Endothelial cell of umbilical vein (primary cell): ENCODE measurements at places on chromosomes 5 and 9. TPM values are rescaled to one million over a fixed set of nuclear protein-coding genes. Genes with fewer than 3 reads are reported as not detected.
A peak's percentile ranks its signal among the peaks of the same experiment; 100 is the strongest.

GRCh38 chr9:12934545-12935272 lies 159.9 kb downstream of the LURAP1L start:
- no peak for DNase-seq

GRCh38 chr9:117170567-117170966 lies 244.3 kb downstream of the ASTN2 start:
- no peak for DNase-seq

- DNase-seq: no peak
Observed at GRCh38 chr5:172713809-172714490, 57.0 kb downstream of the DUSP1 start.

DNA sequence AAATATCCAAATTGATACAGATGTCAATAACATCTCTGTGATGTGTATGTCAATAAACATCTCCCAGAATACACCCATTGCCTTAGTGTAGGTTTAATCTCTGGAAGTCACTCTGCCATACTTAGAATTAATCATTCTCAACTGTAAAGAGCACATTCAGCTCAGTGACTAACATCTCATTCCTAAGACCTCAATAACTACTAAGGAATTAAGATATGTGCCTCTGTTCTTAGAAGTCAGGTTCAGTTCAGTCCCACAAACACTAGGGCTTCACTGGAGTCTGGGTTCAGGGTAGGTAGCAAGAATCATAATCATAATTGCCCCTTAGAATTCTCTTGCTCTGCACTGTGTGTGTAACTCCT lies 31.7 kb downstream of the UGCG start:
- no peak for DNase-seq

DNA sequence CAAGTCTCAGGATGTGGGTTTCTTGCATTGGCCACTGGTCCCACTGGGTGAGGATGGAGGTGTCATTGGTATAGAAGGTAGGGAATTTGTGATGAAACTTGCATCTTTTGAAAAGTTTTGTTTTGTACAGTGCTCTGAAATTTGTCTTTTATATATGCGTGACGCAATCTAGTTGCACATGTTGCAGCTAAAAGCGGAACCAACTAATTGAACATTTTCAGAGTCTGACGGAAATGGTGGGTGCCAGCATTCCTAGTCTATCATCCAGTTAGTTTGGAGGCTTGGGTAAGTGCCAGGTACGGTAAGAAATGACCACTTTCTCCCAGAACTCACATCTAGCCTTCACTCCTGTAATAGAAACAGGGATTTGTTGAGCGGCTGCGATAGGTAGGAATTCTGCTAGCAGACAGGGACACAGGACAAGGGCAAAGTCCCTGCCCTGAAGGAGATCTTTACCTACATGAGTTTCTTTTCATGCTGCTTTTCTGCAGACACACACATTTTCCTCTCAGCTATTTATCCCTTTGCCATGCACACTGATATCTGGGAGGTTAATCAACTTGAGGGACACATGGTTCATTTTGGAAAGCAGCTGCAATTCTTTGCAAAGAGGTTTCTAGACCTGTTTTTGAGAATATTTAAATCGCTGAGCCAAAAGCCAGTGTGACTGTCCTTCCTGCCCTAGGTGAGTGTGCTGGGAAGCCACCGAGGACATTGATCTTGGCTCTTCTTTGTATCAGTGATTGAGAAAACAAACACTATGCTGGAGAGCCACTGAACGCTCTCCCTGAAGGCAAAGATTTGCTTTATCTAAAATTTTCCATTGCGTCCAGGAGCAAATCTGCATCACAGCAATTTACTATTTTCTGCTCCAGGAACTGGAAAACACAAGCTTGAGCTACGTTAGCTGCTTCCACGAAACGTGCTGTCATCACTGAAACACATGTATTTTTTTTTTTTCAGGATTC lies 89.7 kb downstream of the DAP start:
- no peak for DNase-seq

DNA sequence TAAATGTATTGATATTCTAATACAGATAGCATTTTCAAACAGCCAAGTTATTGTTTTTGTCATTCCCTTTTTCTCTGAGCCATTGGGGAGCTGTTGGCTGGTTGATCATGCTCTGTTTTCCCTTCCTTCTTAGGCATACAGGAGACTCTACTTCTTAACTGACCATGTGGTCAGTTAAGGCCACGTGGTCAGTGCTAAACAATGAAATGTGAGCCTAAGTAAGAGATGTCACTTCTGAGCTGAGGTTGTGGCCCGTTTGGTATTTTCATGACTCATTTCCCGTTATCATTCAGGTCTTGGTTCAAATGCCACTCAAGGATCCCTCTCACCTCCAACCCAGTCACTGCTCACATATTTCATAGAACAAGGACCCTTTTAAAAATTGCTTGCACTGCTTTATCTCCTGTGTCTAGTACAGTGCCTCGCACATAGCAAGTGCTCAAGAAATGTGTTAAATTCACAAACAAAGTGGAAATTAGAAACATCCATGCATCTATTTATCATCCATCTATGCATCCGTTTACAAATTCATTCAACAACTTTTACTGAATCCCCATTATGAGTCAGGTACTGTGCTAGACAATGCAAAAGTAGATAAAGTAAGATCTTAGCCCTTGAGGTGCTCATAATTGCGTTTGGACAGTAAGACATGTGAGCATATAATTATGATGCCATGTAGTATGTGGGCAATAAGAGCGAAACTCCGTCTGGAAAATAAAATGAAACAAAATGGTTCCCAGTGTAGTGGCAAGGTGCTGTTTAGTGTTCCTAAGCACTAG lies 50.7 kb downstream of the ARRDC3 start:
- no peak for DNase-seq

DNA sequence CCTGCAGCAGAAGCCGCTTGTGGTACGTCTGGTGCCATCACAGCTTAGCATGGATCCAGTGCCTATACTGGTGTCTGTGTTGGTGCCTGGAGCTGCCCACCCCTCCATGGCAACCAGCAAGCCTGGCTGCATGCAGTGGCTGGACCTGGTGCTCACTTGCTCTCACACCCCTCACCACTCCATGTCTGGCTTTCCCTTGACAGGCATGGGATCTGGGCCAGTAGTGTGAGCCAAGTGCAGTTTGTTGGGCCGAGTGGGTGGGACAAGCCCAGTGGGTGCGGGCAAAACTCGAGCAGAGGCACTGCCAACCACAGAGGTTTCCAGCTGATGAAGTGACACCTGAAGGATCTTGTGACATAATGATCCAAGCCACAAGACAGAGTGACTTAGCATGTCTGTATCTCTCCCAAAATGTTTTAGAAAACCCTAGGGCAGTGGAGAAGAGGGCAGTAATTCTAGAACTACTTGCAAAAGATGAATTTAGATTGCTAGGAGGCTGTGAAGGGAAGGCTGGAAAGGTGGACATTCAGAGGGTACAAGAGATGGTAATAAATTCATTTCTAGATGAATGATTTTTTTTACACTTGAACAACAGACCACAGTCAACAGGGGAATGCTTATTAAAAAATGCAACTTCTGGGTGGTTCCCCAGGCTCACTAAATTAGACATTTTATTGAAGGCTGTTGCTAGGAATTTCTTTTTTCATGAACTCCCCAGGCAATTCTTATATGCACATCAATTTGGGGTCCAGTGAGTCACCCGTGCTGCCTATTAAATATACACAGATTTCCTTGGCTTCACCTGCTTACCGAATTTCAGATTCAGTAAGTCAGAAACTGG lies 660.3 kb downstream of the TLR4 start:
- DNase-seq: no peak

GRCh38 chr9:90956026-90956810 lies 154.6 kb downstream of the SYK start:
- no peak for DNase-seq

DNA sequence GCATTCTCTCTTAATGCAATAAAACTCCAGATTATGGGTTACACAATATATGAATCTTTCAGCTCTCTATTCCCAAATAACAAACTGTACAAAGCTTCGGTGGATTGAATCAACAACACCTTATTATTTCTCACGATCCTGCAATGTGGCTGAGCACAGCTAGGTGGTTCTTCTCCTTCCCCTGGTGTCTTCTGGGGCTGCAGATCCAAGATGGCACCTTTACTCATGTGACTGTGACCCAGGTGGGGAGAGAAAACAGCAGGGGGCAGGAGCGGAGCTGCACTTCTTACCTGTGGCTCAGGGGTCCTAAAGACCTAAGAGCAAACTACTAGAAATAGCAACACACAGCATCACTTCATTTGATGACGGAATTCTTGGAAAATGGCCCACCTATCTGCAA lies 233.1 kb downstream of the IRX1 start:
- no peak for DNase-seq

DNA sequence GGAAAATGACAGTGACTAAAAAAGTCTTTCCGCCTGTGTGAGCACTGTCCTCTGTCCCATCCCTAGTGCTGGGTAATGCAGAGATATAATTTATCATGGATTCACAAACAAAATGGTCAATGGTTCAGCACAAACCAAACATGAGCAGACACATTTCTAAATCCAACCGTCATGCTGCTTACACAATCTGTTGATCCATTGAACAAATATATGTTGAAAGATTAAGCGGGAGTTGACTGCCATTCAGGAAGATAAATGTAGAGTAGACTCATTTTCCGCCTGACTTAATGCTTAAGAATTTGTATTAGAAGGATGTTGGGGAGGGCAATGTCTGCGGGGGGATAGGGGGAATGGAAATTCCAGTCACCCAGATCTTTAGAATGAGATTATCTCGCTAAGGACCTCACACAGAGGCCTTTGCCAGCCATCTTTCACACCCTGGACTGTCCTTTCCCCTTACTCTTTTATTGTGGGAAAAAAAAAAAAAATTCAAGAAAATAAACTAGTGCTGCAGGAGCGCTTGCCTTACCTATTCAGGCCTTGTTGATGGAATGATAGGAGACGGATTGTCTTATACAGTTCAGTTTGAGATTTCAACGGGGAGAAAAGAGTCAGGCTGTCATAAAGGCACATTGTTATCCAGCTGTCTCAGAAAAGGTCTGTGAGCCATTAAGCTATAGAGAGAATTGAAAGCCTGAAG lies 153.7 kb downstream of the TLE1 start:
- no peak for DNase-seq

GRCh38 chr9:6598249-6598725 lies 47.2 kb downstream of the GLDC start:
- DNase-seq: no peak

- DNase-seq: no peak
Observed at GRCh38 chr5:173789031-173789920, 98.9 kb upstream of the CPEB4 start.

- DNase-seq: peak; percentile 24
Observed at GRCh38 chr9:89522261-89522958, 24.5 kb upstream of the SEMA4D start.

SLC25A2 gene
- 0.39 and 0.46 TPM in 2 replicates for total RNA-seq

ORM2 gene
- not detected in 2 replicates for total RNA-seq

CTSV gene
- total RNA-seq: 0.83 and 1.3 TPM in 2 replicates
